ENCODE measurements at places on chromosomes 2 and 18.

DNA sequence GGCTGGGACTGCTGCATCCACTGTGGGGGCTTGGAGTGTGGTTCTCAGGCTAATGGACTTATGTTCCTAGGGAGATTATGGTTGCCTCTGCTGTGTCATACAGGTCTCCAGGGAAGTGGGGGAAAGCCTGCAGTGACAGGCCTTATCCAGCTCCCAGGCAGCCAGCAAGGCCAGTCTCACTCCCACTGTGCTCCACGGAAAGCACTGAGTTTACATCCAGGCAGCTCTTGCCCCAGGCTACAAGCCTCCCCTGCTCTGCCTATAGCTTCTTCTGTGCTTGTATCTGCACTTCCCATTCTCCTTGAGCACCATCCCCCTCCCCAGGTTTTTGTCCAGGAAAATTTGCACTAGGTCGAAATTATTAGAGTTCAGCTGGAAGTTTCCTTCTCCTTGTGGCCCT is 231.9 kb downstream of the ZRANB3 start:
- no peak for DNase-seq

DNA sequence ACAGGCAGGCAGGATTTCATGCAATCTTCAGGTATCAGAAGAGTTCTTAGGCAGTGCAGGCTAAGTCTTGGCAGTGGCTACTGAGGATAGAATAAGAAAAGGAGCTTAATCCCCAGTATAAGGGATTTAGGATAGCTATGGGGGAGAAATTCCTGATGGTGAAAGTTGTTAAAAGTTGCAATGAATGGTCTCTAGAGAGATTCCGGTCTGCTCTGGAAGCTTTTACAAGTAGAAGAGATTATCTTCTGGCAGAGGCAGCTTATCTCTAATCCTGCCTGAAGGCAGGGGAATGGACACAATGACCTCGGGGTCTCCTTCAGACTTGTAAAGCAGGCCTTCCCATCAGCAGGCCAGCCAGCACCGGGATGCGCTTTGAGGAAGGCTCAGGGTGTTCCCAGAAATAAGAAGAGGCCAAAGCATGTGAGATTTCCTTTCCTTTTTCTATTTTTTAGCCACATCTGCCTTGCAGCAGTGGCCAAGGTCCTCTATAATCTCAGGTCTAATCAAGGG is 253.9 kb upstream of the KLHL29 start:
- no peak for DNase-seq

DNA sequence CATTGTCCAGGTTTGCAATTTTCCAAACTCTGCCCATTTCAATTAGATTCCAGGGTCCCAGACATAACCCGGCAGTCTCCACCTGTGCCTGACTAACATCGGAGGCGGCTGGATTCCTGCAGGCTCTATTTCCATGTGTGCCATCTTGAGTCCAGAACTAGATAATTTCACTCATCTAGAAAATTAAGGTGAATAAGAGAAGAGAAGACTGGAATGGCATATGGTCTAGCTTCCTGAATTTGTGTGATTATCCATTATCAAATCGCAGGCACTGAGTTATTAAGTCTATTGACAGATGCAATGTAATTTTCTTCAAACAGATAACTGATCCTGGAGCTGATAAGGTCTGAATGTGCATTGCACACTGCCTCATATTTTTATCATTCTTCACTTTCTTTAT is 305.2 kb downstream of the ETAA1 start:
- no peak for DNase-seq

- DNase-seq = no peak
Measured at GRCh38 chr2:209970271-209970670, 32.2 kb upstream of the RPE start.

DNA sequence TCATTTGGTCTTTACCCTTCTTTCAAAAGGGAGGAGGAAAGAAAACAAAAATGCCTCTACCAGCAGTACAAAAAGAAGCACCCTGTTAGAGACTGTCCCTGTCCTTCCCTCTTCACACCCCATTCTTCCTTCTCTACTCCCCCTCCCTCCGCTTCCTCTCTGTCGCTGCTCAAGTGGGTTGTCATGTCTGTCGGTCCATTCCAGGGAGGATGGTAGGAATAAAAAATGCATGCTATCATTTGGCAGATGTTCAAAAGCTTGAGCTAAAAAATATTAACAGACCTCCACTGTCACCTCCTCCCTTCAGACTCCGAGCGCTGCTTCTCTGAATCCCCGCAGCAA is 482.0 kb downstream of the BCL11A start:
- no peak for DNase-seq

- DNase-seq = no peak
Measured at GRCh38 chr2:152518641-152519580, 183.9 kb downstream of the FMNL2 start.

GRCh38 chr2:48391616-48392015 is 138.3 kb upstream of the STON1 start:
- no peak for DNase-seq

DNA sequence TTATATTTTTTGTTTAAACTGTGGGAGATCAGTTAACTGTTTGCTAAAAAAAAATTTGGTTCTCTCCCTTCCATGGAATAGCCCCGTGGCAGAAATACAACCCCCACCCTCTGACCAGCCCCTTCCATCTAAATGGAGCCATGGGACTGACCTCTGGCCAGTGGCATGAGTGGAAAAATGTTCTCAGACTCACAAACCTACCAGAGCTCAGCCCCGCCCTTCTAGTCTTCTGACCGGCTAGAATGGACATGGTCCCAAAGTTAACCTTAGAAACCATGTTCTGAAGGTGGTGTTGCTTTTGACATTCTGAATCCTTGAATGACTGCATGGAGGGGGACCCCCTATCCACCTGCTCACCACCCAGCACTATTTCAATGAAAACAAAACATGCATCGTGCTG is 1.3 kb upstream of the CHRNA1 start:
- no peak for DNase-seq

All from stimulated activated CD8-positive, alpha-beta memory T cell treated with anti-CD3 and anti-CD28 coated beads, Interleukin-4, amount 100 ng/mL, for 4 hours (primary cell).